ENCODE measurements at places on chromosomes 1 and 21.

DNA sequence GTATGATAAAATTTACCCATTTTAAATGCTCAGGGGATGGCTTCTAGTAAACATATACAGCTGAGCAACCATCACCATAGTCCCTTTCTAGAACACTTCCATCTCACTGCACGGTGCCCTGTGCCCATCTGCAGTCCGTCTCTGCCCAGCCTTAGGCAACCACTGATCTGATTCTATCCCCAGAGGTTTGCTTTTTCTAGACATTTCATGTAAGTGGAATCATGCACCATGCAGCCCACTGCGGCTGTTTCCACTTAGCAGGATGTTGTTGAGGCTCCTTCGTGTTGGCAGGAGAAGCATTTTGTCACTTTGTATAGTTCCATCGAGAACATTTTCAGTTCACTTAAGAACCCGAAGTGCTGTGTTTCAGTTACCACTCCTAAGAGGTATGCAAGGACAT is 27.8 kb upstream of the VAMP3 start:
- no peak for DNase-seq

DNA sequence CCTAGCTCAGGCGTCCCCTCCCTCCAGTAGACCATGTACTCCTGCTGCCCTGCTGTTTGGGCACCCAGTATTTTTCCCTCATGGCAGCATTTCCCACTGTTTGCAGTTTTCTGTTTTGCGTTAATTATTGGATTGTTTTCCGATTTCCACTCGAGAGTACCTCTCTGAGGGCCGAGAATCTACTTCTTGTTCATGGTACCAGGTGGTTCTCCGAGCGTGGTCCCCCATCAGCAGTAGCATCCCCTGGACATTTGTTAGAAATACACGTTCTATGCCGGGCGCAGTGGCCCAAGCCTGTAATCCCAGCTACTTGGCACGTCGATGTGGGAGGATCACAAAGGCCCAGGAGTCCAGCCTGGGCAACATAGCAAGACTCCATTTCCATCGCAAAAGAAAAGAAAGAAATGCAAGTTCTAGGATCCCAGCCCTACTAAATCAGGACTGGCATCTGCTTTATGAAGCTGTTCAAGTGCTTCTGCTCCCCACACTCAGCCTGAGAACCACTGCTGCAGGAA is 690 bp downstream of the RRP1 start:
- DNase-seq: no peak

DNA sequence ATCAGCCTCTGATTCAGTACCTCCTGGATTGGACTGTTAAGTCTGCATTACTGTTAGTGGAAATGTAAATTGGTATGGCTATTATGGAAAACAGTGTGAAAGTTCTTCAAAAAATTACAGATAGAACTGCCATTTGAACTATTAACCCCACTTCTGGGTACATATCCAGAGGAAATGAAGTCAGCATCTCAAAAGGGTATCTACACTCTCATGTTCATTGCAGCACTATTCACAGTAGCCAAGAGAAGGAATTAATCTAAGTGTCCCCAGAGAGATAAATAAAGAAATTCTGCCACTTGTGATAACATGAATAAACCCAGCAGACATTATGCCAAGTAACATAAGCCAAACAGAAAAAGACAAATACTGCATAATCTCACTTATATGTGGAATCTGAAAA is 676.0 kb downstream of the PLA2G4A start:
- no peak for DNase-seq

GRCh38 chr21:32974653-32975052 is 51.1 kb upstream of the OLIG2 start:
- no peak for DNase-seq

DNA sequence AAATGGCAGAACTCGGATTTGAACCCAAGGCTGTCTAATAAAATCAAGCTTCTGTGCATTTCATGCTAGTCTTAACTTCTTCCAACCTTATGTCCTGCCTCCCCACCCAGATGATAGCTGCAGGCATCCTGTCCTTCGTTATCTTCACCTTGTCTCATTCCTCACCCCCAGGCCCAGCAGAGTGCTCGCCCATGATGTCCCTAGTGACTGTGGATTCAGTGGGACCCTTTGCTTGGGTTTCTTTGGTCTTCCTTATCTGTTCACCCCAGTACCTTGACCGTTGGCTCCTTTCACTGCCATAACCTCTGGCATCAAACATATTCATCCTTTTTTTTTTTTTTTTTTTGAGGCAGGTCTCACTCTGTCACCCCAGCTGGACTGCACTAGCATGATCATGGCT is 5.6 kb upstream of the BSDC1 start:
- DNase-seq: no peak

DNA sequence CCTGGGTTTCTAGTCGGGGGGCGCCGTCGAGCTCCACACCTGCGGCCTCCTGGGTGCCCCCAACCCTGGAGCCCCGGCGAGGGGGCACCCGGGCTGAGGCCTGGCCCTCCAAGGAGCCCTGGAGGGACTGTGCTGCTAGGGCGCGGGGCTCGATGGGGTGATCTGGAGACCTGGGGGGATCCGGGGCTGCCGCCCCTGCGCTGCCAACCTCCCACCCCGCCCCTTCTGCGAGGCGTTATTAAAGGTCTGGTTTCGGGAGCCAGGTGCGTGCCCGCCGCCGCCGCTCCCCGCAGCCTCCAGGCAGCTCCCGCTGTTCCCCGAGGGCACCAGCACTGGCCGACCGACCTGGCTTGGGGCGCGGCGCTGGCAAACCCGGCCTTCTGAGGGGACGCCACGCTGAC is 746 bp upstream of the POFUT2 start:
- DNase-seq: no peak

DNA sequence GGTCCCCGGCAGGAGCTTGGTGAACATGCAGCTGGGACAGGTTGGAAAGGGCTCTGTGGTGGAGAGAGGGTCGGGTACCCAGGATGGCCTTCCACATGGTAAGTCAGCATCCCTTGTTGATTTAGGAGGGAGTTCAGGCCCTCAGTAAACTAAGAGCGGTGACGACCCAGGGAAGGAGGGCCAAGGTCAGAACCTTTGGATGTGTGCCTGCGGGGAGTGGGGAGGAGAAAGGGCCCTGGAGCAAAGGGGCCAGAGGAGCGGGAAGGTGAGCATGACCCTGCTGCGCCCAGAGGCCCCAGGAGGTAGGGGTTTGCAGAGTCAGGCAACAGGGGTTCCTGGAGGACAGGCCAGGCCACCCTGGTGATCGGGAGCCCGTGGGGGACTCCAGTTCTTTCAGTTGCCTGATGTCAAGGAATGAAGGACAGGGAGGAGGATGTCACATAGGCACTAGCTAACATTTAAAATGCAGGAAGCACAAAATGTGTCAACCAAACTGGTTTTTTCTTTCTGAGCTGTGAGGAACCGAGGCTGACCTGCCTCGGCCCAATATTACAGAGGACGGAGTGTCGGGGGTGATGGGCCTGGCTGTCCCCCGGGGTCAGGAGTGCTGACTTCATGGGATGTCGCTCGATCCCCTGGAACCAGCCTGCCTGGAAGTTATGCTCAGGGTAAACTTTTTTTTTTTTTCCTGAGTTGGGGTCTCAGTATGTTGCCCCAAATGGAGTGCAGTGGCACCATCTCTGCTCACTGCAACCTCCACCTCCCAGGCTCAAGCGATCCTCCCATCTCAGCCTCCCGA is 117.4 kb upstream of the SLC45A1 start:
- no peak for DNase-seq

DNA sequence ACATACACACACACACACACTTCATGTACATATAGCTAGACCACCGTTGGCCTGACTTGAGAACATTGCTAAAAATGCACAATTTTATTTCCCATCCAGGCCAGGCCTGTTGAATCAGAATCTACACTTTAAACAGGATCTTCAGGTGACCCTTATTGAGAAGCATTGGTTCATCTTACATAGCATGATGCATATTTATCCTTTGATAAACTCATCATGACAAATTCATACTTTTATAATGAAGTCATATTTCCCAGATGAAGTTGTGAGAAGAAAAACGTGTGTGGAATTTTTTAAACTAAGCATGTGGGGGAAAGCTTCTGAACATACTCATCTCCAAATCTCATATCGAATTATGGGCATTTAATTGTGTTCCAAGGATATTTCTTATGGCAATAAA is 877.7 kb downstream of the MRPL39 start:
- DNase-seq: no peak

GRCh38 chr1:25922056-25922970 is 16.1 kb upstream of the STMN1 start:
- DNase-seq: no peak

DNA sequence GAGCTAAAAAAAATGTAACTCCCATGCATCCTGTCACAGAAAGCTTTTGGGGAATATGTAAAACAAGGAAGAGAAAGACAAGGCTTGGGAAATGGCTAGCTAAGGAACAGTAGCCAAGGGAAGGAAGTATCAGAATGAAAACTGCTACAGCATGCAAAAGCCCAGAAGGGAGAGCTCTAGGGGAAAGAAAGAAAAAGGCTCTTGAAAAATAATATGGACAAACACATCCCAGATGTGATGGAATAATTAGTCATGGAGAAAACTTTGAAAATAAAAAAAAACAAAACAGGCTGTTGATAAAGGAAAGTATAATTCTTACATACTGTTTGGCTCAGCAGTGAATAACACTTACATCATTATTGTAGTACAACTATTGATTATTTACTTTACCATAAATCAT is 47.9 kb upstream of the VCAM1 start:
- no peak for DNase-seq

DNA sequence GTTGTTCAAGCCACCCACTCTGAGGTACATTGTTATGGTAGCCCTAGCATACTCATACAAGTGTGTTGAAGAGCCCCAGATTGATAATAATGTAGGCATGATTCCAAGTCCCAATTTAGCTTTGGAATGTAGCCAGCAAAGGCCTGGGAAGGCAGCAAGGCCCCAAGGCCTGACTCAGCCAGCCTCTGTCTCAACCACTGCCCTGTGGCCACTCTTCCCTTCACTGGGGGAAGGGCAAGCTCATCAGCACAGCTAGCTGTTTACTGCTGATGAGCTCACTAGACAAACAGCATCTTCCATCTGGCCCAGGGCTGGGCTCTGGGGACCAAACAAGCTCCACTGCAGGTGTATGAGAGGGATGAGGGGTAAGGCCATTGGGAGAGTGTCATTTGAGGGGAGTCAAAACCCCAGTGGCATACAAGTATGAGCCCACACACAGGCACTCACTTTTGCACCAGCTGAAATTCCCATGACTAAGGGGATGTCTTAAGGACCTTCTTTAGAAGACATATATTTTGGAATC is 2.2 kb upstream of the IRF6 start:
- DNase-seq: no peak

DNA sequence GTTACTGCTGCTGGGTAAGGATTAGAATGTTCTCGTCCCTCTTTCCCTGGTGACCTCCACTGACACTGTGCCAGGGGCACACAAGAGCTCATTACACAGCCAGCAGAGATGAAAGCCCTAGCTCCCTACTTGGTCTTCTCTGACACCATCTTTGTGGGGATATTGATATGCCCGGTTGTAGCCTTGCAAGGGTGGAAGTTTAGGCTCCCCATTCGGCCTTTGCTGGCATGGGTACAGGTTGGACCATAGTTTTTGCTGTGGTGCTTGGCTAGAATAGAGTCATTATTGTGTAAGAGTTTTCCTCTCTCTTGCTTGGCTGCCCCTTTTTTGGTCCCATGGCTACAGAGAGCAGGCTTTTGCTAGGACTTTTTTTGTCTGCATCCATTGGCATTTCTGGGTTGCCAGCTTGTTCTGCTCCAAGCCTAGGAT is 12.3 kb downstream of the RAB4A start:
- DNase-seq: no peak

- no peak for DNase-seq
These were observed 386.0 kb upstream of the ADAMTS5 start for GRCh38 chr21:27352885-27353284.

DNA sequence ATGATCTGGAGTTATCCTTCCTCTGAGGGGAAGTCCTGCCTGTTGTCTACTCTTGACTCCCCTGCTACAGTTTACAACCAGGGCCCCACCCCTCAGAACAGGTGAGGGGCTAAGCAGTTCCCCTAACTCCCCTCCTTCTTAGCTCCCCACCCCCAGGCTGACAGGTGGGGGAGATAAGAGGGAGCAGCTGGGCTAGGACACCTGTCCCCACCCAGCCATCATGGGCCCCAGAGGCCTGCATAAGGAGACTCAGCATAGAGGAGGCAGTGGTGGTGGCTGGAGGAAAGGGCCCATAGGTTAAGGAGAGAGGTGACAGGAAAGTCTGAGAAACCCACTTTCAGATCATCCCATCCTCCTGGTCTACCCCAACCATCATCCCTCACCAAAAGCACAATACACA is 6.8 kb downstream of the MEF2D start:
- DNase-seq: no peak

GRCh38 chr1:205751036-205751651 is 1.2 kb upstream of the NUCKS1 start:
- DNase-seq: no peak

GRCh38 chr1:208934933-208935332 is 648.6 kb upstream of the CAMK1G start:
- no peak for DNase-seq

DNA sequence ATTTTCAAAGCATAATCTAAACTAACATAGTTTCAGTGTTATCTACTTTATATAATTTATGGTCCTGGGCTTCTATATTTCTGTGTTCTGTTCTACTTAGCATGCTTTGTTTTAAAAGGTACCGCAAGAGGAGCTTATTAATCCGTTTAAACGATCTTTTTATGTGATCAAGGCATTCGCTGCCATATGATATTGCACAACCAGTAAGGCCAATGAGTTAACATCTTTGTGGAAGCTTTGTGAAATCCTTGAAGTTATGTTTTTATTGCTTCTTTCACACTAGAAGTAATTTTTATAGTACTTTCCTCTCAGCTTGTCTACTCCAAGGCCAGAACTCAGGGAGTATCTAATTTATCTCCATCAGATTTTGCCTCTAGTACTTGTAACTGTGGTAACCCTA is 8.9 kb downstream of the LRRC8C start:
- no peak for DNase-seq

DNA sequence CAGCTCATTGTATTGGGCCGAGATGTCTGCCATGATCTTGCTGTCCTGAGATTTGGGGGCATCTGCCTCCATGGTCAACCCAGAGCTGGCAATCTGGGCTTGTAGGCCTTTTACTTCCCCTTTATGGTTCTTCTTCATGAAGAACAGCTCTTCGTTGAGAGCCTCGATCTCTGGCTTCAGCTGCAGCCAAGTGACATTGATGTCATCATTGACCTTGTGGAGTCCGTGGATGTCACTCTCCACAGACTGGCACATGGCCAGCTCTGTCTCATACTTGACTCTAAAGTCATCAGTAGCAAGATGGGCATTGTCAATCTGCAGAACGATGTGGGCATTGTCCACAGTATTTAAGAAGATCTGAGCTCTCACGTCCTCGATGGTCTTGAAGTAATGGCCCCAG is 29.2 kb downstream of the RAP1A start:
- no peak for DNase-seq

DNA sequence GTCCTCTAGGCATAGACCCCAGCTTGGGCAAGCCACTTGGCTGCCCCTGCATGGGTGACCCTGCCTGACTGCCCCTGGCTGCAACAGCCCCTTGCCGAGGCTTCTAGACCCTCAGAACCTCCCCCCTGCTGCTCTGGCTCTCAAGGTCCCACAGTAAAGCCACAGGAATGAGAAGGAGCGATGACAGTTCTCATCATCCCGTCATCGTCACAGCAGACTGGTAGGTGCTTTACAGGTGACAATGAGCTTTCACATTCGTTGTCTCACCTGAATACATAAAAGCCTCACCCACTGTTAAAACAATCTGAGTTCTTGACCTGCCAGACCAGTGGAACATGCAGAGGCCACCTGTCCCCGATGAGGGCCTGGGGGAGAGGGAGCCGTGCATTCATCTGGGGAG is 36.0 kb upstream of the GPR157 start:
- no peak for DNase-seq

- no peak for DNase-seq
These were observed 4.4 kb downstream of the SELENON start for GRCh38 chr1:25804244-25804963.

Measured in NCI-H1436 treated with DMSO at 0.1 percent for 48 hours (cell line).